Stimulated activated CD8-positive, alpha-beta memory T cell treated with anti-CD3 and anti-CD28 coated beads, Interleukin-4, amount 100 ng/mL, for 24 hours (primary cell): ENCODE measurements at places on chromosomes 7 and 10.

DNA sequence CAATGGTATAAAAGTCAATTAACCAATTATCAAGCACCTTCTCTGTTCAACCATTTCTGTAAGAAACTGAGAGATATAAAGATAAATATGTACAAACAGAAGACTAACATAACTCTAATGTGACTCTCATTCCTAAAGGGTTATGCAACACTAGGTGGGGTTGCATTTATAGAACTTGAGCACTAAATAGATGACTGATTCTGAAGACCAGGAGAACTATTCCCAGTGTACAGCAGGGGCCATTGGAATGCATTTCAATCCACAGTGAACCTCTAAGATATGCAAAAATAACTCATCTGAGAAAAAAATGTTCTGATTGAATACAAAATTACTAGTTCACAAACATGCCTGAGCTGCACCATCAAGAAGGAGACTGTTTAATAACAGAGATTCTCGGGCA is 341.2 kb upstream of the STEAP1 start:
- no peak for DNase-seq

DNA sequence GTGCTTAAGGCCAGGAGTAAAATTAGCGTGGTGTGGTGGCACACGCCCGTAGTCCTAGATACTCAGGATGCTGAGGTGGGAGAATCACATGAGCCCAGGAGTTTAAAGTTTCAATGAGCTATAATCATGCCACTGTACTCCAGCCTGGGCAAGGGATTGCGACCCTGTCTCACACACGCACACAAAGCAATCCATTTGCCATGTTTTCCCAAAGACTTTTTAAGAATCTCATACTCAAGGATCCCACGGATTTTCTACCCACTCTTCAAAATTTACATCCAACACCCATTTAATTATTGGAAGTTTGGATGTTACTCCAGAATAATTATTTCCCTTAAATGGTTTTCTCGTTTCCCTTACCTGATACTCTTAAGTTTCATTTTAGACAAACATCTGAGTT is 47.9 kb downstream of the IGF2BP3 start:
- no peak for DNase-seq

DNA sequence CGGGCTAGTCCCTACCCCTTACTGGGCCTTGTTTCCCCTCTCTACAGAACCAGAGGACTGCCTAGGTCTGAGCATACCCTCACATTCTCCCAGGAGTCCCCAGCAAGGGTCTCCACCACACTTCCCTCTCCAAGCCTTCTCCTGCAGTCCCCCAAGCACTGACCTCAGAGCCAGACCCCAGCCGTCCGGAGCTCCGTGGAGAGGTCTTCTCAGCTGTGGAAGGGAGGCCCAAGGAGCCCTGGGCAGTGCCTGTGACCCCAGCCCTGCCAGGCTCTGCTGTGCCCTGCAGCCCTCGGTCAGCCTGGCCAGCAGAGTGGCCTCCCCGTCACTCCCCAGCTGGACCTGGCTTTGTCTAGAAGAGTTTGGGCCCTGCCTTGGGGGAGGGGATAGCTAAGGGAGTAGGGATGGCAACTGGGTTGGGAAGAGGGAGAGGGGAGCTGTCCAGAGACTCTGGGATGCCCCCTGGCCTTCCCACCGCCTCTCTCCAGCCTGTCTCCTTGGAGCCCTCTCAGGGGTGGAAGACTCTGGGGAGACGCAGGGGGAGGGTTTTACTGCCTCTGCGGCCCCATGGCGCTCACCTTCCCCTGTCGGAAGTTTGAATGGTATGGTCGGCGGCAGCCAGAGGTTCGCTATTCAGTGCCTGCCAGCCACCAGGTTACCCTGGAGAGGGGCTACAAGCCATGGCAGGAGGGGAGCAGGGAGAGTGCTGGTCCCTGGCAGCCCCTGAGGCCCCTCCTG is at the start of gene C10orf105:
Gene C10orf105, minus strand, starts transcription at position 315 of the 738 bp plus-strand sequence. CDS start 3,441 bp downstream, outside the sequence.
- DNase-seq, result no peak

DNA sequence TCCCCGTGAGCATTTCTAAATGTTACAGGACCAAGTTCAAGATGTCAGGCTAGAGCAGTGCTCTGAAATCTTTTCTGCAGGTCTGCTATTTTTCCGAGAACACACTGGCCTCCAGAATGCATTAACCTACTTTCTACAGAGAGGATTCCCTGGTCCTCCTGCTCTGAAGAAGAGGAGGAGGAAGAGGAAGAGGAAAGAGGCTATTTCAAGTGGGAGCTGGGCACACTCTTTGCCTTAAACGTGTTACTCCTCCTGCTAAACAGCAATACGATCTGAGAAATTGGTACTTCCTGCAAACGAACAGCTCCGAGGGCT is 157.4 kb downstream of the FRMD4A start:
- no peak for DNase-seq

DNA sequence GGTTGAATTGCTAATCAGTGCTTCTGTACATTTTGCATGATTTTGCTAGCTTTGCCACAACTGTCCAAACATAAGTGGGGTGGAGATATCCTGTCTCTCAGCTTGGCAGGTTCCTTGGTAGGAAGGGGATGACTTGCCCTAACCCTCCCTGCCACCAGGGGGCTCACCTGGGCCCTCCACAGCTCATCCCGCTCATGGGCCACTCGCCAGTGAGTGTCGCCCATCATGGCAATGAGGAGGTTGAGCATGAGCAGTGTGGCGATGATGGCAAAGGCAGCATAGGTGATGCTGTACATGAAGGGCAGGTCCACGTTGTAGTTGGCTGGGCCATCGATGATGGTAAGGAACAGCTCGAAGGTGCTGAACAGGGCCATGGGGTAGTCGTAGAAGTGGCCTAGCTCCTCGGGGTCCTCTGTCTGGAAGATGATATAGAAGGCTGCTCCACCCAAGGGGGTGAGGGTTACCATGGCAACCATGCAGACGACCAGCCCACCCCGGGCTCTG is 12.2 kb downstream of the TRPV6 start:
- DNase-seq, result no peak

- no peak for DNase-seq
Measured at GRCh38 chr7:46229409-46229808, 308.3 kb upstream of the IGFBP3 start.

DNA sequence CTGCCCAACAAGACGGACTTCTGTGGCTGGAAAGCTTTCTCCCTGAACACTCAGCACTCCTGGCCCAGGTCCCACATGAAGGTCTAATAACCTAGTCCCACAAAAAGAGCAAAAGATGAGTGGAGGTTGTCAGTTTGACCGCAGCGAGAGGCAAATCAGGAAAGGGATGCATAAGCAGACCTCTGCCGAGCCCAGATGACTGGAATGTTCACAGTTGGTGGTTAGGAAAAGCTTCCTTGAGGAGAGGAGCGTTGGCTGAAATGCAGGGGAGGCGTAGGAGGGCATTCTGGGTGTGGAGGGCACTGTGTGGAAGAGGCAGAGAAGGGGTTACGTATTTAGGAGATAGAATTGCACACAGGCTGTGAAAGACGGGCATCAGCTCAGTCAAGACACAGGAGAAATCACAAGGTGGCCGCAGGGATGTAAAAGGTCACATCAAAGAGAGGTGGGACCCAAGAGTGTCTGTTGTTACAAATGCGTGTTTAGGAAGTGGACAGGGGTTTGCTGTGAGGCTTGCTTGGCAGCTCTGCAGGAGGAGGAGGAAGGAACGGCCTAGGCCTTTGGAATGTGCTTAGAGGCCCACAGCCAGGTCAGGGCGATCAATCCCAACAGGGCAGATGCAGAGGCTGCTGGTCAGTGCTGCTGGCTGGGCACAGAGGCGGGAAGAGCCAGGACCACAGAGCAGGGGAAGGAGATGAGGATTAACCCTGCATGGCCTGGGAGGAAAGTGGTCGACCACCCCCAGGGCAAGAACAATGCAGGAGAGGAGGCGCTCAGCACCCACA is 133.5 kb downstream of the VIPR2 start:
- DNase-seq, result no peak

- DNase-seq, result no peak
Measured at GRCh38 chr10:60234551-60234950, 155.1 kb downstream of the ANK3 start.

DNA sequence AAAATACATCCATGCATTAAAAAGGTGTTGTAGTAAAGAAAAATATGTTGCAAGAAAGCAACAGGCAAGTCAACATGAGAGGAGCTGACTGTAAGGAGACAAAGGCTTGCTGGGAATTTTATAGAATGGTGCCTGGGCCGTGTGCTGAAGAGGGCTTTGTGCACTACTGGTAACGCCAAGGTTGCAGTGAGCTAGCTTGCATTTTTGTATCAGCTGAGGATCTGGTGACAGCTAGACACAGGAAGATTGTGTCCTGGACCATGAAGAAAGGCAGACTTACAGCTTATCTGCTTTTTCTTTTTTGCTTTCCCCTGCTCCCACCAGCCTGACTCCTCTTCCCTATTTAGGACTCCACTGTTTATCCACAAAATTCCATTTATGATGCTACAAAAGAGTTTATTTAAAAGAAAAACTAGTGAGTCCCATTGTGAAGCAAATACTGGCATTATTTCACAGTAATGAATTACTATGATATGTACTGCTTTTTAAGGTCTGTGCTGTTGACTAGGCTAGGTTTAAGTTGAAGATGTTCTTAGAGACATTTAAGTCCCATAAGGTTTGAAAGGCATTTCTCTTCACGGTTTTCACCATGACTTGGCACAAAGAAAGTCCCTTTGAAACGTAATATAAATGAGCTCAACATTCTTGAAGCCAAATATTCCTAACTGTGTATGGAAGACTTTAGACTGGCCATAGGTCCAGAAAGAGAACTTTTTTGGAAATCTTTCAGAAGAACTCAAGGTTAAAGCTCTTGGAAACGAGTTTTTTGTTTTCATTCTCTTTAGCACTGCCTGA is 88.6 kb downstream of the SEC23IP start:
- DNase-seq, result no peak

DNA sequence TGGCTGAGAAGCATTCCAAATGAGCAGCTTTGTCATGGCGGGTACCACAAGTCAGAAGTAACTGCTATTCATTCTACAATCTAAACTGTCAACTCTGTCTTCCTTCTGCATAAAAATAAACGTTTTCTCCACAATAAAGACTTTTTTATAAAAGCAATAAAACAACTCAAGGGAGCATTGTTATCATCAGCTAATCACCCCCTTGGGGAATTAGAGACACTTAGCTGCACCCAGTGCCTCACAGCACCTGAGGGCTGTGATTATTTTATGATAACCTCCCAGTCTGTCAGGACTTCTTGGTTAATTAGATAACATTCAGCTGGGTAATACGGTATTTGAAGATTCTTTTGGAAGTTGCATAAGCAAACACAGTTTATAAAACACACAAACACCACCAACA is 155.6 kb downstream of the PPP1R3A start:
- no peak for DNase-seq
